Fibroblast of the aortic adventitia (primary cell): ENCODE measurements at places on chromosomes 7 and 10.

GRCh38 chr7:123784263-123784662 lies 35.5 kb upstream of the WASL start:
- DNase-seq, result peak; percentile 30

- DNase-seq, result no peak
Observed at GRCh38 chr10:132861116-132861691, 75.3 kb upstream of the NKX6-2 start.

DNA sequence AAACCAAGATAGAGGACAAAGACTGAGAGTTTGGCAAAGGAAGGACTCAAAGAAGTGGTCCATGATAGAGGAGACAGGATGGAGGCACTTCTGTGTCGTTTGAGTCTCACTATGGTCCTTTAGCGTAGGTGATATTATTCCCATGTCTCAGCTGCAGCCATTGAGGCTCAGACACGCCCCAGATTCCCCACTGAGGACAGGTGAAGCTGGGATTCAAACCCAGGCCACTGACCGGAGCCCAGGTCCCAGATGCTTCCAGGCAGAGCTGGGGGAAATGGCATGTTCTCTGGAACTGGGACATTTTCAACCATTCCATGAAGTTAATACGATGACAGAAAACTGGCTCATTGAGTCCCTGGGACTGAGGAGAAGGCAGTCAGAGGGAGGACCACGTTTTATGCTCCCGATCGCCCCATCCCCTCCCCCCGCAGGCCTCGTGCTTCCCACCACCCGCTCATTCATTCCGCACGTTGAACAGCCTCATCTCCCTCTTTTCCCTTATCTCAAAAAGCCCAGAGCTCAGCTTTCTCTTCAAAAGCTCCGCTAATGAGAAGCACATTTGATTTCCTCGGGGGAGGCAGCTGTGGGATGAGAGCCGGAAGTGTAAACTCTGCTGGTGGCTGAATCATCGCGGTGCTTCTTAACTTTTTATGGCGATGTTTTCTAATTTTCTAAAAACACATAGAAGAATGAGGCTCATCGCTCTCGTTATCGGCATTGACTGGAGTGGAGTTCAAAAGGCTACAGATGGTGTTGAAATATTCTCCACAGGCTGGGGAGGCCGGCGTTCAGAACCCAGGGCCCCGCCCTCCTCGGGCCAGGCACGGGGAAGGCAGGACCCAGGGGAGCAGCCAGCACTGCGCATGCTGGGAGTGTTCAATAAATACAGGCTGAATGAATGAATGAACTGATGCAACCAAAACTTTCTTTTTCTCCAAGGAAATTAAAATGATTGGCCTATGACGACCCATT lies 64.0 kb downstream of the OAT start:
- DNase-seq, result peak; percentile 69

GRCh38 chr7:111174510-111174909 lies 83.6 kb downstream of the LRRN3 start:
- no peak for DNase-seq

DNA sequence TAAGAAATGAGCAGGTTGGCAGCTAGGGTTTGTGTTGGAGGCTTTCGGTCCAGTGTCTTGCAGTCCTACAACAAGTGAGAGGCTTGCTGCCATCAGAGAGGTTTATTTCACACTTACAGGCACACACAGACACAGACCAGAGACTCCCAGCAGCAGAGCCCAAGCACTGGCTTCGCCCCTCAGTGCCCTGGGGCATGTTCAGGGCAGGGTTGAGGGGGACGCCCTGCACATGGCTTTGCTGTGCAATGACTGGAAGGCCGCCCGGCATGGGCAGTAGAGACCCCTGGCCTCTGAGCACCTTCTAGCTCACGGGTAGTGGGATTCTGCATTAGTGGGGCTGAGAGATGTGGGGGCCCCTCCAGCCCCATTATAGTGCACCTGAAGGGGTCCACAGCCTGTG lies 3.8 kb downstream of the SPRN start:
- DNase-seq, result no peak

DNA sequence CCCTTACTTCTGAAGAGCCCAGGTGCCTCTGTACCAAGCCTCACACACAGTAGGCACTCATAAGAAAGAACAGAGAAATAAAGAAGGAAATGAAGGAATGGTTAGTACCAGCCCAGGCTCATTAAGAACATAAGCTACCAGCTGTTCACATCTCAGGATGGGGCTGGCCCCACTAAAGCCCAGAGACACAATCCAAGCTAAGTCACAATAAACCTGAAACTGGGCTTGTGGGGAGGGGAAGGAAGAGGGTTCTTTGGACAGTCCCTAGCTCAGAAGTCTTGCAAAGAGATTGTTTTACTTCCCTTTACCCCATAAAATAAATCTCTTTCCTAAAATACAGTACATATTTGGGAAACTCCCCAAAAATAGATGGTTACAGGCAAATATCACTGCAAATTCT lies 24.3 kb downstream of the FBXW4 start:
- DNase-seq, result no peak

DNA sequence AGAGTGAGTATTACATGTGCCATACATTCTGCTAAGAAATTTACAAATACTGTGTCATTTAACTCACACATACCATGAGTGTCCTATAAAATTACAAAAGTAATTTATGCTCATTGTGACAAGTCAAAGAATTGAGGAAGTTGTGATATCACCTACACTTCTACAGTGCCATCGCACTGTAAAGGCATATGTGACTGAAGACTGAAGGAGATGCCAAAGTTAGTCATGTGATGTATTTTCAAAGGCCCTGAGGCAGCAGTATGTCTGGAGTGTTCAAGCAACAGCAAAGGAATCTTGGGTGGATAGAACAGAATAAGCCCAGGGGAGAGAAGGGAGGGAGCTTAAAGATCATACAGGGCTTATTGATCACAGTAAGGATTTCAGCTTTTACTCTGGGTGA lies 176.8 kb downstream of the WNT2 start:
- no peak for DNase-seq

DNA sequence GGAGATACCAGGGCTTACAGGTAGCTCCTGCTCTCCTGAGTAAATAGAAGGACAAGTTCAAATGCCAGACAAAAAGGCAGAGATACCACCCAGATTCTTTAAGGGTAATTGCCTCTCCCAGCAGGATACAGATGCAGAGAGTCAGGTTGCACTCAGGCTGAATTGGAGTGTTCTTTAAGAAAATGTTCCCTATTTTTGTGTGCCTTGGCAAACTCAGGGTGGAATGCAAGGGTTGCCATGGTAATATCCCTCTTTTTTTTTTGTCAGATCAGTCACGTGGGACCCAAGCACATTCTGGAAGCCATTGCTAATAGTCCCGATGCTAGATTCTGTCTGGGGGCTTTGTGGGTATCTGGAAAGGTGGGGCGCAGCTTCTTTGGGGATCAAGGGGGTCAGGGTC lies 628.0 kb downstream of the CALN1 start:
- DNase-seq, result no peak

DNA sequence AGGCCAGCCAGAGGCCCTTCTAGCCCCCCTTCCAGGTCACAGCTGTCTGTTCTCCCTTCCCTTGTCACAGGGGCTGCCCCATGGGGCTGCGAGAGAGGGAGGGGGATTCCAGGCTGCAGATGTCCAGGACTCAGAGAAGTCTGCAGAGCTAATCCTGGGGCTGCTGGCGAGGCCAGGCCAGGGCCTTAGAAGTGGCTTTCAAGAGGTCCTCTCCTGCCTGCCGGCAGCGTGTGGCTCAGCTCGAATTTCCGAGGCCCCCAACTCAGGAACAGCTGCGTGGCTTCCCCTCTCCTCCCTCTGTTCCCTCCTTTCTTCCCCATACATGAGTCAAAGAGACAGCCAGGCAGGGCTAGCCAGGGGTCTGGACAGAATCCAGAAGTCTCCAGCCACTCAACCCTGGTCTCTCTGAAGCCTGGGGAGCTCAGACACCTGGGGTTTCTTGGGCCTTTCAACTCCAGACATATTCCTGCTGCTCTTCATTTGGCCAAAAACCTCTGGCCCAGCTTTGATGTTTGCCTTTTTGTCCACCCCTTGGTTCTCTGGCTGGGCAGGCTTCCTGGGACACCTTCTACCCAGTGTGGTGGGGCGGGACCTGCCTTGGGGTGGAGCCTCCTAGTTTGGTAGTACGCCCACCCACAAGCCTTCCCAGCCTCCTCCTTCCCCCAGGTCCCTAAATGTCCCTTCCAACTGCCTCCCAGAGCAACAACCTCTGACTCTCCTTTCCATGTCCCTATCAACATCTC lies 21.8 kb upstream of the EIF5AL1 start:
- DNase-seq, result peak; percentile 62

- no peak for DNase-seq
Observed at GRCh38 chr10:35460852-35461460, 124.6 kb downstream of the CCNY start.

- no peak for DNase-seq
Observed at GRCh38 chr10:104220522-104220921, 11.6 kb downstream of the CFAP43 start.

DNA sequence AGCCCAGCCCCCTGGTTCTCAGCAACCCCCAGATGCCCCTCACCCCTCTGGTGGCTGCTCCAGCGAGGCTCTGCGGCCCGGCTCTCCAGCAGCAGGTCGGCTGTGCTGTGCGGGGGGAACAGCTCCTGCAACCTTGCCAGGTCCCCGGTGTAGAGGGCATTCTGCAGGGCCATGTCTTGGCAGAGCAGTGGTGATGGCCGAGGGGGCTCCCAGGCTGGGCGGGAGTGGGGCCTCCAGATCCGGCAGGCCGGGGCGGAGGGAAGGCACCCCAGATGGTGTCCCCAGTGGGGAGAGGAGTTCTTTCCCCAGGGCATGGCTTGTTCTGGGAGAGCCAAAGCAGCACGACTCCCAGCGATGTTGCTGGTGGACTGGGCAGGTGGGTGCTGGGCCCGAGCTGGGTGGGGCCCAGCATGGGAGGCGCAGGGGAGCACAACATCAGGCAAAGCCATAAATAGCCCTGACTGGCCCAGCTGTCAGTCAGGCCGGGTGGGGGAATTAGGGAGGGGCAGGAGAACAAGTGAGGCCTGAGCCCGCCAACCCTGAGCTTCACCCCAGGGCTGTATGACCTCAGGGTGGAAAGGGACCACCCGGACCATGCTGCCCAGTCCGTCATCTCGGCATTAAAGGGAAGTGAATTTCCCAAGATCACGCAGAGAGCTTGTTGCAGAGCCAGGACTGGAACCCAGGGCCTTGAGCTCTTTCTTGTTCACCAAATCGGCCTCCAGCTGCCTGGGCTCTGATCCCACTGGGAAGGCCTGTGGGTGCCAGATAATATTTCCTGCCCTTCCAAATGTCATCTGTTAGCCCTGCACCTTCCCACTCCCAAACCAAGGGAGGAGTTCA lies 580 bp upstream of the ASB10 start:
- no peak for DNase-seq

GRCh38 chr7:31633467-31633866 lies 53.5 kb upstream of the PPP1R17 start:
- no peak for DNase-seq

GRCh38 chr10:130463876-130464364 lies 327.7 kb downstream of the GLRX3 start:
- no peak for DNase-seq

DNA sequence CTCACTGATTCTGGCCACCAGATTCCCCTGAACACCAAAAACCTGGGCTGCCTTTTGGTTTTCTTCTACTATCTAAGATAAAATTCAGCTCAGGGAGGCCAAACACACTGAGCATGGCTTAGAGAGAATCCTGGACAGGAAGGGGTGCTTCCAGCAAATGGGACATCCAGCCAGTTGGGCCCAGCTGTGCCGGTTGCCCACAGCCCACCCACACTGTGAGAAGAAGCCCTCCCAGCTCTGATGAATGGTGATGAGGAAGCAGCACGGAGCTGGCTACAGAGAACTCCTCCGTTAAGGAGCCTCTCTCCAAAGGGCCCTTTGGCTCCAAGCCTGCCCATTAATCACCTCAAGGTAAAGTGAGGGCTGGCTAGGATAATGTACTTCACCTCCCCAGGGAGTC lies 15.9 kb downstream of the LRRC18 start:
- DNase-seq, result no peak

GRCh38 chr7:105296491-105296890 lies 92.2 kb downstream of the SRPK2 start:
- no peak for DNase-seq
